Omental fat pad (tissue), 4 donors: ENCODE measurements at places on chromosomes 16 and 17.
A peak's percentile ranks its signal among the peaks of the same experiment; 100 is the strongest.

DNA sequence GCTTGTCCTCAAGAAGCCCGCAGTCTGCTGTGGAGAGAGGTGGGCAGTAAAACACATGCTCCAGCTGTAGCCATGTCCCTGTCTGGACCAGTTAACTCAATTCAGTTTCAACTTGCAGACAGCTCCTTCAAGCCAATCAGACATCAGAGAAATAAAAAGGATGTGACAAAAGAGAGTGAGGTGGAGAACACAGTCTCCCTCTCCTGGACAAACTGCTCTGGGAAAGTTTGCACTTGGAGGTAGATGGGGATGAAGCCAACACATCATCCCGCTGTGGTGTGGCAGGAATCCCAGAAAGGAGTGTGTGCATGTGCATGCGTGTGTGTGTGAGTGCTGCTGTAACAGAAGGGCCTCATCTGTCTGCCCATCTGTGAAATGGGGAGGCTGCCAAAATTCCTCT is 358.6 kb upstream of the ASIC2 start:
- DNase-seq, result no peak

DNA sequence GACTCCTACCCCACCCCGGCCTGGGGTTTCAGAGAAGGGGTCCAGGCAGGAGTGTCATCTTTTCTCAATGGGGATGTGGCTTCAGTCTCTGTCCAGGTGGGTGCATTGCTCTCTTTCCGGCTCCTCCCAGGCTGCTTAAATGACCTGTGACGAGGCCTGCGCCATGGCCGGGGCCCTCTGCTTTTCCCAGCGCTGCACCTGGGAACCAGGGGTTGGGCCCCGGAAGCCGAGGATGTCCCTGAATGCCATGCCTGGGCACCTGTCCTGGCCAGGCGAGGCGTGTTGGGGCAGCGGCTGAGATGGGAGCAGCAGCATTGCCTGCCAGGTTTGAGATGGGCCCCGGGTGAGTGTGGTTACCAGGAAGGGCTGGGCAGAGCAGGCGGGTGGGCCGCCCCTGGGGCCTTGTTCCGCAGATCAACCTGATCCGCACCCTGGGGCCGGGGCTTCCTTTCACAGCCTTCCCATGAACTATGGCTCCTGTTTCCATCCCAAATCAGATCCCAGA is 147.4 kb downstream of the SEC14L1 start:
- no peak for DNase-seq

DNA sequence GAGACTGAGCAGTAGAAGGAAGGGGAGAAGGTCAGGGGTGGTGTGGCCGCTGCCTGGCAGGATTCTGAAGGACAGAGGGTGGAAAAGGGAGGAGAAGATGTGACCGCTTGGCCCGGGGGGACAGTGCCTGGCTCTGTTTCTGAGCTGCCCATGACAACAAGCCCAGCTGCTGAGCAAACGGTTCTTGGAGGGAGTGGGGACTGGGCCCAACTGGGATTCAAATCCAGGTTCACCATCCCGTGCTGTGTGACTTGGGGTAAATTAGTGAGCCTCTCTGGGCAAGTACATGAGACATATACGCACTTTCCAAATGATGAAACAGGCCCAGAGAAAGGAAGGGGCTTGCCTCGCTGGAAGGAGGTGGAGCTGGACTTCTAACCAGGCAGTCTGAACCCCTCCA is 23.3 kb downstream of the SEC14L5 start:
- DNase-seq, result no peak

GRCh38 chr17:7184091-7184488 is 4.9 kb upstream of the ASGR1 start:
- DNase-seq, result no peak

GRCh38 chr17:73112246-73112645 is 19.8 kb upstream of the SLC39A11 start:
- no peak for DNase-seq

- no peak for DNase-seq
These were observed 26.5 kb downstream of the STAT3 start for GRCh38 chr17:42361781-42362186.

GRCh38 chr16:88628512-88628974 is 9.8 kb upstream of the IL17C start:
- no peak for DNase-seq

GRCh38 chr16:49441366-49441780 is 67.8 kb downstream of the C16orf78 start:
- DNase-seq, result no peak

GRCh38 chr17:82408288-82408937 is 9.7 kb upstream of the HEXD start:
- no peak for DNase-seq

- no peak for DNase-seq
These were observed 10.9 kb downstream of the TRAF7 start for GRCh38 chr16:2166263-2167067.

- DNase-seq, result no peak
These were observed 58.6 kb downstream of the WSB1 start for GRCh38 chr17:27352448-27353032.

- no peak for DNase-seq
These were observed 36.7 kb downstream of the ARSG start for GRCh38 chr17:68327823-68328557.

GRCh38 chr17:1522626-1523025 is 6.2 kb upstream of the INPP5K start:
- no peak for DNase-seq

- DNase-seq, result no peak
These were observed 5.9 kb downstream of the RHBDF1 start for GRCh38 chr16:66309-67182.

- no peak for DNase-seq
These were observed 12.0 kb downstream of the FAM83G start for GRCh38 chr17:18992454-18993130.

DNA sequence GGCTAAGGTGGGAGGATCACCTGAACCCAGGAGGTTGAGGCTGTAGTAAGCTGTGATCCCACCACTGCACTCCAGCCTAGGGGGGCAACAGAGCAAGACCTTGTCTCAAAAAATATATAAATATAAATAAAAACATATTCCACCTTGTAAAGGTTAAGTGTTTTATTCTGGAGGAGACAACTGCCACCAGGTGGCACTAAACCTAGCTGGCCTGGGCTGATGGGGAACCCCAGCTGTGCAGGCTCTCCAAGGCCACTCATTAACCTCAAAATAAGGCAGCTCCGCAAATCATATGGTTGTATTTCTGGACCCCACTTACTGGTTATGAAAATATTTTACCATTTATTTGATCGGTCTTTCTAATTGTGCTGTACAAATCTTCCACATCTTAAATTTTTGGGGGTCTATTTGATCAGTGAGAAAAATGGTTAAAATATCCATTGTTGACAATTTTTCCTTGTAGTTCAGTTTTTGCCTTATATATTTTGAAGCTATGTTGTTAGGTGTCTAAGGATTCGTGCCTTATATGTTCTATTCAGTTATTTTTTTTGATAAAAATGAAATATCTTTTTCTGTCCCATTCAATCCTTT is 8.5 kb upstream of the ICAM2 start:
- DNase-seq, result peak; percentile 74

DNA sequence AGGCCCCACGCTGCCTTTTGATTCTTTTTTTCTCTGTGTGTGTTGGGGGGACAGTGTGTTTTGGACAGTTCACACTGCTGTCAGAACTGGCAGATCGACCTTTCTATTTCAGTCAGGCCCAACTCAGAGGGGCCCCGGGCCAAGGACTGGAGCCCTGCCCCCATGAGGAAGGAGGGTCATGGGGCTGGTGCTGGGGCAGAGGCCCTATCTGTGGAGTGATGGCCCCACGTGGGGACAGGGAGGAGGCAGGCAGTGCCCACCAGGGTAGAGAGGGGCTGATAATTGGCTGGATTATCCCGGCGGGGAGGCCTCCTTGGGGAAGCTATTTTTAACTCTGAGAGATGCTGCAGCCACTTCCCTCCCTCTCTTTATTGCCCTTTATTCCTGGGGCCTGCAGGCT is 5.7 kb upstream of the KCNJ12 start:
- DNase-seq, result no peak

DNA sequence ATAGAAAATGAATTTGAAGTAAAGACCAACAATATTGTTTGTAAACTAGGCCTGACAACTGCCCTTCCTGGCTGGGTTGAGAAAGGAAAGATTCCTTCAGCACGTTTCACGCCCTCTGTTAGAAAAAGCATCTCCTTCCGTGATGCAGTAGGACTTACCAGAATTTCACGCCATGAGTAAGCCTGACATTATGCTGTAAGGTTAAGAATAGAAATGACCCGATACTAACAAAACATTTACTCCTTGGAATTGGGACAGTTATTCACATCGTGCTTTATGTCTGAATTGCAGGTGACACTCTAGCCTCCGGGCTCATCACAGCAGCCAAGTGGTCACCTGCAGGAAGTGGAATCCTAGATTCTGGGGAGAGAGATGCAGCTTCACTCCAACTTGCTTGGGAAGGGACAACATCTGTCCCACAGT is 17.5 kb downstream of the MARCHF10 start:
- DNase-seq, result no peak

DNA sequence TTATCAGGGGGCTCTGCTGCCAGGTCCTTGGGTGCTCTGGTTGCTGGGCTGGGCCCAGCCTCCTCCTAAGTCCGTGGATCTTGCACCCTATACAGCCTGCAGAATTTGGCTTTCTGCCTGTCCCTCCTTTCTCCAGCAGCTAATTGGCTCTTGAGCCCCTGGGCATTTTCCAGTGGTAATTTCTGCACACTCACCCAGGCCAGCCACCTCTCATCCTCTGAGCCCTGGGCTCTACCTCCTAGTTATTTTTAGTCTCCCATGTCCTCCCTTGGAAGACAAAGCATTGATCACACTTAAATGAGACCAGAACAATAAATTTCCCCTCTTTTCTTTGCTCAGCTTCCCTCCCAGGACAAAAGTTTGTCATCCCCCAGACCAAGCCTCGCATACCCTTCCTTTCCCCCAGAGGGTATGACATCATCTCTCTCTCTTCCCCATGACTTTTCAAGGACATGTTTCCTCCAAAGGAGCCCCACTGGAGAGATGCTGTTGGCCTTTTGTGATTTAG is 38.1 kb downstream of the C17orf75 start:
- DNase-seq, result no peak

- no peak for DNase-seq
These were observed 10.4 kb downstream of the NME3 start for GRCh38 chr16:1760911-1761310.

GRCh38 chr16:25988084-25988483 is 296.3 kb downstream of the HS3ST4 start:
- no peak for DNase-seq

- DNase-seq, result no peak
These were observed 214.9 kb upstream of the MPHOSPH6 start for GRCh38 chr16:82384949-82385348.

DNA sequence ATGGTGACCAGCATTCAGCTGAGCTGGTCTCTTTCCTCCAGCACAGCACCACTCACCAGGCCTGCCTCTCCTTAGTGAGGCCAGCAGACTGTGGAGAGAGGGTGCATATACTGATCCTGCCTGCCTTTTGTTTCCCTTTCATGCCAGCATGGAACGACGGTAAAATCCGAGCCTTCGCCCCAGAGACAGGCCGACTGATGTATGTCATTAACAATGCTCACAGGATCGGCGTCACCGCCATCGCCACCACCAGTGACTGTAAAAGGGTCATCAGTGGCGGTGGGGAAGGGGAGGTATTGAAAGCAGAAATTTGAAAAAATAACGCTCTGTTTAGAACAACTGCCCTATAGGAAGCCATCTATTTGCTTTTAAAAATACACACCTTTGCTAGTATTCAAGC is 12.6 kb upstream of the USP43 start:
- no peak for DNase-seq

DNA sequence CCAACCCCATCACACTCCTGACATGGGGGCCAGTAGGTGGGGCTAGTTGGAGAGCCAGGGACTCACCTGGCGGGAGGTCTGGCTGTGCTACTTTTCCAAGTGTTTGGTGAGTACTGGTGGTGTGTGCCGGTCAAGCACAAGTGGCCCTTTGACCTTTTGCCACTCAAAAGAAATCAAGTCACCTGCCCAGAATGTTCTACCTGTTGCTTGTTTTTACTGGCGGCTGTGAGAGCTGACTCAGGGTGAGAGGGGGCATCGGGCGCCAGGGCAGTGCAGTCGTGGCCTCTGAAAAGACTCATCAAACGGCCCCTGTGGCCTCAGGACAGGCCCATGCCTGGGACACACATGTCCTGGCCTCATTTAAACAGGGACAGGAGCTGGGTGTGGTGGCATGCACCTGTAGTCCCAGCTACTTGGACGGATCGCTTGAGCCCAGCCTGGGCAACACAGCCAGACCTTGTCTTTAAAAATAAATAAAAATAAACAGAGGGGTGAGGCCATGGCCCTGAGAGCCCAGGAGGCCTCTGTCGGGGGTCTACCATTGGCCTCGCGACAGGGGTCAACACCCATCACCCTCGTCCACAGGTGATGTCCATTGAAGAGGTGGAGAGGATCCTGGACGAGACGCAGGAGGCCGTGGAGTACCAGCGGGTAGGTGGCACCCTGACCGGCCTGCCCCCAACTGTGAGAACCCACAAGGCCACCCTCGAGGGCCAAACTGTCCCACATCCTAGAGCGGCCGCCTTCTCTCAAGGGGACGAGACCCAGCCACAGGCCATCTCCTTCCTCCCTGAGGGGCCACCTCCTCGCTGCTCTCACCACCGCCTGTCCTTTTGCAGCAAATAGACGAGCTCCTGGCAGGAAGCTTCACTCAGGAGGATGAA is 5.0 kb downstream of the CHMP6 start:
- DNase-seq, result no peak

DNA sequence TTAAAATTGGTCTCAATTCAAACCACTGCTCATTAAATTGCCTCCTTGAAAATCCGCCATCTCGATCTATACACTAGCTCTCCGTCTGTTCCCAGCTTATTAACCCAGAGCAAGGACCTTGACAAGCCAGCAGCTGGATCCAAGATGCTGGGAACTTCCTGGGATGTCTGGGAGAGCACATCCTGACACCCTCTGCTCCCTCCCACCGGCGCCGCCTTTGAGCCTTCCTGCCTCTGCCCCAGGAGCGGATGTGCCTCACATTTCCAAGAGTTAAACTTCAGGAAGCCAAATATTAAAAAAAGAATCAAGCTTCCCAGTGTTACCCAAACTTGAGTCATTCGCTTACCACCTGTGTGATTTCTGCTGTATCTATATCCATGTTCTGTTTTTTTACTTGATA is 107.9 kb downstream of the HAPSTR1 start:
- no peak for DNase-seq
